Foreskin fibroblast (primary cell): ENCODE measurements at places on chromosomes 11 and 22.

DNA sequence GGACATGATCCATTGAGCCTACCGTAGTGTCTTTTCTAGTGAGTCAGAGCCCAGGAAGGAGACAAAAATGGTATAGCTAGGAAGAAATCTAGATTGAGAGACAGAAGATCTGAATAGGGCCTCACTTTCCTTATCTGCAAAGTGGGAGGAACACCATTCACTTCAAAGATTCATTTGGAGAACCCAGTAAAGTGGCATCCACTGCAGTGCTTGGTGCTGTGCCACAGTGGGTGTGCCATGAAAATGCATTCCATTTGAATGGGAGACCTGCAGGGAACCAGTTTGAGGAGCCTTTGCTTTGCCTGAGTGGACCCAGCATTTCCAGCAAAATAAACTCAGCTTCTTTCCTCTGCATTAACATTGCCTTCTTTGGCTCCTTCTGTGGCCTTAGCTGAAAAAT lies 470.5 kb upstream of the CADM1 start:
- DNase-seq = no peak

DNA sequence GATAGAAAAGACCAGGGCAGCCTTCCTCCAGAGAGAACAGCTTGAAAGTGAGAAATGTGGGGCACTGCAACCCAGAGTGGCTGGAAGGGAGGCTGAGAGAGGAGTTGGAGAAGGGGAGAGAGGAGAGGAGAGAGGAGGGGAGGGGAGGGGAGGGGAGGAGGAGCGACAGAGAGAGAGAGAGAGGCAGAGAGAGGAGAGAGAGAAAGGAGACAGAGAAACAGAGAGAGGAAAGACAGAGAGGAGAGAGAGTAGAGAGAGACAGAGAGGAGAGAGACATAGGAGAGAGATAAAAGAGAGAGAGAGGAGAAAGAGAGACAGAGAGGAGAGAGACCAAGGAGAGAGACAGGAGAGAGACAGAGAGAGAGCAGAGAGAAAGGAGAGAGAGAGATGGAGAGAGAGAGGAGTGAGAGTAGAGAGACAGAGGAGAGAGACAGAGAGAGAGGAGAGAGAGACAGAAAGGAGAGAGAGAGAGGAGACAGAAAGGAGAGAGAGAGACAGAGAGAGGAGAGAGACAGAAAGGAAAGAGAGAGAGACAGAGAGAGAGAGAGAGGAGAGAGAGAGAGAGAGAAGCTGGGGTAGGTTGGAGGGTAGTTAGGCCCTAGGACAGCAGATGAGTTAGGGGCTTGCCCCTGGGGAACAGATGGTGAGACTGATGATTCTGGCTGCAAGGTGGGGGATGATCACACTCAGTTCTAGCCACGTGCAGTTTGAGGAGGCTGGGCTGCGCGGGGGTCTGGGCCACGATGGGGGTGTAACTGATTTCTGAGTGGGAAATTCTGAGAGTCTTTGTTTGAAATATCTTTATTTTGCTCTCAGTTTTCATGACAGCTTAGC lies 8.5 kb upstream of the SCYL1 start:
- DNase-seq = no peak

- no peak for DNase-seq
These were observed 106.0 kb downstream of the RPL27A start for GRCh38 chr11:8788616-8789015.

- DNase-seq = no peak
These were observed 11.5 kb downstream of the RNH1 start for GRCh38 chr11:495537-495931.

GRCh38 chr22:25656724-25657123 lies 85.3 kb upstream of the MYO18B start:
- DNase-seq = no peak
